ENCODE measurements at places on chromosomes 5 and 9.

- no peaks in the 10 kb centered on the region for H3K36me3 ChIP-seq
- H3K4me1 ChIP-seq = no peaks in the 10 kb centered on the region
- H3K27me3 ChIP-seq = no peaks in the 10 kb centered on the region
- H3K4me3 ChIP-seq = no peak overlapping the region
- no peak overlapping the region for H3K27ac ChIP-seq
- DNase-seq = no peak
These were observed 126.3 kb upstream of the RPS23 start for GRCh38 chr5:82404382-82404945.

DNA sequence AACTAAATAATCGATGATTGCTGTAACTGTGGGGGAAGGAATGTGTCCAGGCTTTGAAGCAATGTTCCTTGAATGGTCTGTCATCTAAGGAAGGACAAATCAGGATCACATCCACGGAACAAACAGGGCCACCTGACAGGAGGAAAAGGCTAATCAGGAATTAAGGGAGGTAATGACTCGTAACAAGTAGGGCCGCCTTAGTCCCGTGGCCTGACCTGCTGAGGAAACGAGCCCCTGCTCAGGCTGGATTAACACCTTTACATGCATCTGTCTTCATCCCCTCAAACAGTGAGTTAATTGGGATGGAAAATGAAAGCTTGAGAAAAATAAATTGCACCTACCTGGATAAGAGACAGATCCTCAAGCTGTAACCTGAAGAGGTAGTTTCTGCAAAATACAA, 227.8 kb downstream of the SEMA5A start:
- H3K4me3 ChIP-seq = no peak overlapping the region
- H3K36me3 ChIP-seq = no peaks in the 10 kb centered on the region
- no peaks in the 10 kb centered on the region for H3K27me3 ChIP-seq
- DNase-seq = no peak

DNA sequence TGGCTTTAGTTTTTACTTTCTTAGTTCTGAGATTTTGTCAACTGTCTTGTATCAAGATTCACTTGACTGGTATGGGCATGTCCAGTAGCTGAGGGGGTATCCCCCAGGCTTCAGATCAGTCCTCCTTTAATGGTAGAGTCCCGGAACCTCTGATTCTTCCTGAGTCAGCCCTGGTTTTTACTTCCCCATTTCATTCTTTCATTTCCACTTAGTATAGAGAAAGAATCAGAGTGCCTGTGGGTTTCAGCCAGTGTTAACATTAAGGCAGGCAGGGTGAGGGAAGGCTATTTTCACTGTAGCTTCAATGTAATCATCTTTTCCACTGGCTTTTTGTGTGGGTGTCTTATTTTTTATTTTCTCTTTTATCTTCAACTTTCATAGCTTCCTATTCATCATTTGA, 8.3 kb upstream of the COMMD10 start:
- peaks cover 5% of the 10 kb centered on the region for H3K36me3 ChIP-seq
- peak; percentile 15 for DNase-seq
- no peak overlapping the region for H3K4me3 ChIP-seq
- no peak overlapping the region for H3K27ac ChIP-seq

DNA sequence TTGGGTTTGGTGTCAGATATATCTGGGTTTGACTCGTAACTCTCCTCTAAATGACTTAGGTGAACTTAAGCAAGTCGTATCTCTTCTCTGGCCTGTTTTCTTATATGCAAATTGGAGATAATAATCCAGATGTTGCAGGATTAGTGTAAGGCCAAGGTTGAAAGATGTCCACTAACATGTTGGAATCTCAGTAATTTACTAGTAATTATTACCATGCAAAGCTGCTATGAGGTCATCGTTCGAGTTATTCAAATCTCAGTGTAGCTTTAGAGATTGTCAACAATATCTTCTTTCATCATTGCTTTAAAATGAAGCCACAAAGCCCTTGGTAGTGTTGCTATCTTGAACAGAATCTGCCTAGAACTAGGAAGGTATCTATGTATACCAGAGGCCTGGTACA, 437.7 kb upstream of the KLF4 start:
- H3K36me3 ChIP-seq = no peaks in the 10 kb centered on the region
- DNase-seq = no peak
- H3K4me3 ChIP-seq = no peak overlapping the region
- H3K27ac ChIP-seq = no peak overlapping the region
- H3K27me3 ChIP-seq = no peaks in the 10 kb centered on the region

DNA sequence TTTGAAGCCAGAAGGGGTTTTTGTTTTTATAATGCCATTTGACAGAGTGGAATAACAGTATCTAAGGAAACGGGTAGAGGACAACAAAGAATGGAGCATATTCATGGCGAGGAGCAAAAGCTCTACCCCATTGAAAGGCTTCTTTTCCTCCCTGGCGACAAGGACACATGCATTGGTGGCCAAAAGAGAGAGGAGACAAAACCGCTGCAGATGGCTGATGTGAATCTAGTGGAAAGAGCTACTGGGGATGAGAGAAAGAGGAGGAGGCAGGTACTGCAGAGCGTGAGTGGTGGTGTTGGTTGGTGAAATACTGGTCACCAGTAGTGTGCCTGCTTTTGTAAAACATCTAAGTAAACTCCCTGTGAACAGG, 491 bp downstream of the APC start:
- H3K4me3 ChIP-seq = peak overlapping the region; percentile 93
- H3K27ac ChIP-seq = no peak overlapping the region
- no peaks in the 10 kb centered on the region for H3K36me3 ChIP-seq
- no peaks in the 10 kb centered on the region for H3K27me3 ChIP-seq

GRCh38 chr5:157971571-157972216, 112.7 kb upstream of the CLINT1 start:
- H3K27ac ChIP-seq = no peak overlapping the region
- no peaks in the 10 kb centered on the region for H3K4me1 ChIP-seq
- no peaks in the 10 kb centered on the region for H3K36me3 ChIP-seq
- H3K27me3 ChIP-seq = peaks cover 3% of the 10 kb centered on the region

DNA sequence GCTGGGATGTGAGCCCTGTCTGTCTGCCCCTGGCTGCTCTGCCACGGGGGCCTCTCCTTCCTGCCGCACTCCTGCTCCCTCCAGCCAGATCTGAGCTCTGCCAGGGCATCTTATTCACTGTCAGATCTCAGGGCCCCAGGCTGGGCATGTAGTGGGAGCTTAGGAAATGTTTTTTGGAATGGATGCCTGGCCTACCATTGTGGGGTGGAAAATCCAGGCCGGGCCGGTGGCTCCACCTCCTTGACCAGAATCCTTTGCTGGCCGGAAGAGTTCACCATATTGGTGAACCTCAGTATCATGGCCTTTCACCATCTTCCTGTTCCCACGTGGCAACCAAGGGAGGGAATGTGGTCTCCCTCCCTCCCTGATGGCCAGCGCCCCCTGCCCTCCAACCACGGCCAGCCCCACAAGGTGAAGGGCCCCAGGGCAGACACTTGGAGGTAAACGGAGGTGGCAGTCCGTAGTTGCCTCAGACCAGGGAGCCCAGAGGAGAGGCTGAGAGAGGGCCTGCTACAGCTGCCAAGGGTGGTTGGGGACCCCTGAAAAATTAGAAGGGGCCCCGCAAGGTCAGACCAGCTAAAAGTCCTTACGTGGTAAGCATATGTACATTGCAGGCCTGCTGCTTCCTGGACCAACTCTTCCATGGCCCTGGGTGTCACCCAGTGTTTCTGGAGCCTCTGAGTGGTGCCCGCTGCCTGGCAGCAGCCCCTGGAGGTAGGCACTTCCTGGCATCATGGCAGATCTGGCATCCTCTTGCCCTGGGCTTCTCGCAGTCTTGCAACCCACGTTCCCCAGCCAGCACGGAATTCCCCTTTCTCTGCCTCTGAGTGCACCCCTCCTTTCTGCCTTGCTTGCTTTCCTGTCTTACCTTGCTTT, 153.3 kb downstream of the RGS3 start:
- peak overlapping the region; percentile 49 for H3K27ac ChIP-seq
- H3K36me3 ChIP-seq = no peaks in the 10 kb centered on the region
- DNase-seq = peak; percentile 70
- peak overlapping the region; percentile 40 for H3K4me3 ChIP-seq
- H3K4me1 ChIP-seq = peaks cover 65% of the 10 kb centered on the region
- no peaks in the 10 kb centered on the region for H3K27me3 ChIP-seq
